A549 treated with GW870086 at 1 μM for 4 hours (cell line): ENCODE measurements at places on chromosomes 7 and 10. TPM values are rescaled to one million over a fixed set of nuclear protein-coding genes. Genes with fewer than 3 reads are reported as not detected.

Gene DDC
- total RNA-seq, result 0.63 to 2.3 TPM (median 1.1 TPM) in 5 replicates

Gene NUPR2
- not detected in 5 replicates for total RNA-seq

Gene OPN4
- not detected in 5 replicates for total RNA-seq

Gene ARID5B
- total RNA-seq, result 1.2 to 2.0 TPM (median 1.7 TPM) in 5 replicates

Gene VPS41
- 21.0 to 29.4 TPM (median 24.6 TPM) in 5 replicates for total RNA-seq

Gene THSD7A
- total RNA-seq, result 1.3 to 3.0 TPM (median 2.2 TPM) in 5 replicates

Gene SUN3
- total RNA-seq, result not detected in 5 replicates

Gene ELFN1
- 0.22 to 0.38 TPM (median 0.38 TPM) in 5 replicates for total RNA-seq

Gene SPDYE6
- total RNA-seq, result not detected in 5 replicates

Gene FRMD4A
- total RNA-seq, result 3.3 to 5.5 TPM (median 3.8 TPM) in 5 replicates

Gene CELF2
- 0.02 to 0.16 TPM (median 0.06 TPM) in 4 of 5 replicates, not detected in the other for total RNA-seq

Gene PRKCQ
- total RNA-seq, result 3.5 to 4.6 TPM (median 4.2 TPM) in 5 replicates

Gene GARIN1A
- 0.25 to 0.73 TPM (median 0.53 TPM) in 5 replicates for total RNA-seq

Gene CALML3
- not detected in 5 replicates for total RNA-seq

Gene SPDYE5
- total RNA-seq, result not detected in 5 replicates

Gene VWC2
- total RNA-seq, result not detected in 5 replicates

Gene TRPV5
- not detected in 5 replicates for total RNA-seq

Gene PAPSS2
- 17.2 to 23.2 TPM (median 21.4 TPM) in 5 replicates for total RNA-seq

Gene GPR37
- 0.34 to 0.74 TPM (median 0.64 TPM) in 5 replicates for total RNA-seq

Gene ETV1
- 1.8 to 3.4 TPM (median 2.3 TPM) in 5 replicates for total RNA-seq

Gene DENND2A
- 0.51 to 0.90 TPM (median 0.60 TPM) in 5 replicates for total RNA-seq

Gene HOXA2
- total RNA-seq, result 0.80 to 0.97 TPM (median 0.86 TPM) in 5 replicates

Gene NPSR1
- total RNA-seq, result not detected in 5 replicates

Gene CCDC71L
- 8.9 to 14.7 TPM (median 12.5 TPM) in 5 replicates for total RNA-seq

Gene OPALIN
- total RNA-seq, result not detected in 5 replicates
